Stimulated activated CD4-positive, alpha-beta T cell treated with anti-CD3 and anti-CD28 coated beads, TNF-alpha, amount 100 ng/mL, for 1 hour (primary cell): ENCODE measurements at places on chromosomes 3 and 15.

DNA sequence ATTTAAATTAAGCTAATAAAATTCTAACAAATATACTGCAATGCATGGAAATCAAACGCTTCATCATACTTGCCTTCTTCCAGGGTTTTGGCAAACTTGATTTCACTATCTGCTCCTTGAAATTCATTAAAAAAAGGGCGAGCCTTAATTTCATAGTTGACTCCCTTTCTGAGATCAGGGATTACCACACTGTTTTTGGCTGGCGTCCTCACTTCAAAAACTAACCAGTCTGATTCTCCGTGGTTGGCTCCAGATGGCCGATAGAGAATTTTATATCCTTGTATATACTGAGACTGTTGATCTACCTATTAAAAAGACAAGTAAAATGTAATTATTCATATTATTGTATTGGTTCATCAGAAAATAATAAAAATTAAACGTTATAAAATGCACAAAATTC is 1106.8 kb downstream of the ROBO1 start:
- DNase-seq, result no peak

DNA sequence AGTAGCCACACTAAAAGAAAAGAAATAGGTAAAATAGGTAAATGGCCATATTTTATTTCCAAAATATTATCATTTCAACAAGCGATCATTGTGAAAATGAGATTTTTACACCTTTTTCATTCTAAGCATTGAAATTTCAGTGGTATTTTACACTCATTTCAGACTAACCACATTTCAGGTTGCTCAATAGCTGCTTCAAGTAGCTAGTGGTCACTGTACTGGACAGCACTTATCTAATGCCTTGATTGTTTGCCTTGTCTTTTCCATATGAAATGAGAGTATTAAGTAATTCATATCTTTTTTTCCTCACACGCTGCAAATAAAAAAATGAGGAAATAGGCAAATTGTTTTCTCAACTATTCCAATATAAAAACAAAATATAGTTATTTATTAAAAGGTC is 332.8 kb downstream of the NLGN1 start:
- DNase-seq, result no peak

DNA sequence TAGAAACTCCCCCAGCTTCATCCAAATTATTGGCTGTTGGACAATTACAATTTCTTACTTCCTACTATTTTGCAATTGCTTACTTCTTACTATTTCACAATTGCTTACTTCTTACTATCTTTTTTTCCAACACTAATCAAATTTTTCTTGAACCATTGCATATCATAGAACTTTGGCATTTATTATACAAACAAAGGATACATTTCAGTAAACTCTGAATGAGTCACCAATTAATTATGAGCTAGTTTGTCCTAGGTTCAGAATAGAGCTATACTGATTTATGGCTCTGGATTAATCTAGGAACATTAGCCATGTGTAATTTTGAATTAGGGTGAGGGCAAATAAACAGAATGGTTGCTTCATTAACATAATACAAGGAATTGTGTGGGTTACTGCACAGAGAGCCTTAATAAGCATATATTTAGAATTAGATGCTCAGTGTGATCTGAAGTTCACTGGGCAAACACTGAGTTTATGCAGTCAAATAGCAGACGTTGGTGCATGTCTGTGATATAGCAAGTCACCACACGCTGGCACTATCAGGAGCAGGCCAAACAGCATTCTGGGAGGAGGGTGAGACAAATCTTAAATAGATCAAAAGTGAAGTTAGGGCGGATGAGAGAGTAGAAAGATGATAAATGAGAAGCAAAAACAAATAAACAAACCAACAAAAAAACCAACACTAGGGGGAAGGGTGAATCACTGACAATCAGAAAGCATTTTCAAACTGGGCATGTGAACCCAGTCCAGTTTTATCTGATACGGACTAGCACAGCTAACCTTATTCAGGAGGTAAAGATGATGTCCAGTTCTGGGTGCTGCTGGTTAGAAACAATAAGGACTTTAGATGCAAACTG is 21.5 kb downstream of the GABRR3 start:
- no peak for DNase-seq

- DNase-seq, result no peak
Measured at GRCh38 chr3:149466192-149466591, 8.3 kb upstream of the TM4SF4 start.

GRCh38 chr15:67670647-67671305 is 128.3 kb downstream of the MAP2K5 start:
- no peak for DNase-seq

GRCh38 chr3:186406669-186407635 is 44.9 kb upstream of the DGKG start:
- DNase-seq, result no peak

GRCh38 chr15:78455749-78456148 is 17.7 kb downstream of the IREB2 start:
- no peak for DNase-seq

DNA sequence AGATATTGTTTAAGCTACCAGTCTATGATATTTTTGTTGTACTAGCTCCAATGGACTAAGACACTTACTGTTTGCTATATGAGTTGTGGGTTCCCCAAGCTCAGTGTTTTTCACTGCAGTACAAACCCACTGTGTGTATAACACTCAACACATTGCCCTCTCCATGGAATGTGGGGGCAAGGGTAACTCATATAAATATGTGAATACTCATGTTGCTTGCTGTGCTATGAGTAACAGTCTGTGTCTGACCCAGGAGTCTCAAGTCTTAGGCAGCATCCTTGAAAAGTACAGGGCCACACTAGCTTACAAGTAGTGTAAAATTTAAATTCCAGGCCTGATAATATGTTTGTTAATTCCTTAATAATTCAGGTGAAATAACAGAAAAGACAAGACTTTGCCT is 22.5 kb upstream of the CNTN3 start:
- DNase-seq, result no peak

DNA sequence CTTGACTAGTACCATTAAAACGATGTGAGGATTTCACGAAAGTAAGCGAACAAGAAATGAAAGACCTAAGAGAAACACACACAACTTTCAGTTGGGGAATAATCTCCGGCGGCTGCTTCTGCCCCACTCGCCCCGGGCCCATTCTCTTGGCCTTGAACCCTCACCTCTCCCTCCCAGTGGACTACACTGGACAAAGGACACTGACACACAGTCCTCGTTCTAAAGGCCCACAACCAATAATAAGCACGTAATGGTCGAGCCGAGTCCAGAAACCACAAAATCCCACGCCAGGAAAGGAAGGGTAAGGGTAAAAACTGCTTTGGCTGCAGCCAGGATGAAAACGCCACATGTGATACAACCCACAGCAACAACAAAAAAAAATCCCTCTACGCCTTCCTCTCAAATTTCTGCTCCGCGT is 469 bp downstream of the ZNF770 start:
- DNase-seq, result no peak

- no peak for DNase-seq
Measured at GRCh38 chr3:58169371-58169770, 41.4 kb downstream of the DNASE1L3 start.

DNA sequence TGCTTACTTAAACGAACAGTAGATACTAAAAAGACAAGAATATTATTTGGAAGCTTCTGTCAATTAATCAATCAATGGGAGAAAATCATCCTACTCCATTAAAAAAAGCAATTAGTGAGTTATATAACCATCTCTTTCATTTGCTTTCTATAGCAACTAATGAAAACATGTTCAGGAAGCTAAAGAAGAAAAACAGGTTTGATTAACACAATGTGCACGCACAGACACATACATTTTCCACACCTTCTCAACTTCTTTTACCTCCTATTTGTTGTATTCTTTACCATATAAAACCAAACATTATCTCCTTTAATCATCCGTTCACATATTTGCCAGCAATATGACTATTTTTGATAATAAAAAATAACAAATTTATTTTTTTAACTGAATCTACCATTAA is 111.3 kb downstream of the GBE1 start:
- no peak for DNase-seq

DNA sequence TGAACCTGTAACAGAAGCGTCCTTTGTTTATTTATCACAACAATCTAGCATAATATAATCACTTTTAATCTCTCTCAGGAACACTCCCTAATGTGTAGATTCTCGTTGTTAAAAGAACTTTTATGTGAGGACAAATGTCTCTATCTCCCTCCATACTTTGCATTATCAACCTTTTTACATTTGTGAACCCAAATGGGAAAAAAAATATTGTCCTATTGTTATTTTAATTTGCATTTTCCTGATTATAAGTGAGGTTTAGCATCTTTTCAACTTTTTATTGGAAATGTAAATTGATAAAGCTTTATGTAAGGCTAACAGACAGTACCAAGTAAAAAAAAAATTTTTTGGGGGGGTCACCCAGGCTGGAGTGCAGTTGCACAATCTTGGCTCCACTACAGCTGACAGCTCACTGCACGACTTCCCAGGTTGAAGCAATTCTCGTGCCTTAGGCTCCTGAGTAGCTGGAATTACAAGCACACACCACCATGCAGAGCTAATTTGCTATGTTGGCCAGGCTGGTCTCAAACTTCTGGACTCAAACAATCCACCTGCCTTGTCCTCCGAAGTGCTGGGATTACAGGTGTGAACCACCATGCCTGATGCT is 33.0 kb upstream of the DENND4A start:
- DNase-seq, result no peak
